ENCODE measurements at places on chromosomes 7 and 10.
A peak's percentile ranks its signal among the peaks of the same experiment; 100 is the strongest.

GRCh38 chr10:29613791-29614190 lies 21.0 kb downstream of the SVIL start:
- no peak for DNase-seq

DNA sequence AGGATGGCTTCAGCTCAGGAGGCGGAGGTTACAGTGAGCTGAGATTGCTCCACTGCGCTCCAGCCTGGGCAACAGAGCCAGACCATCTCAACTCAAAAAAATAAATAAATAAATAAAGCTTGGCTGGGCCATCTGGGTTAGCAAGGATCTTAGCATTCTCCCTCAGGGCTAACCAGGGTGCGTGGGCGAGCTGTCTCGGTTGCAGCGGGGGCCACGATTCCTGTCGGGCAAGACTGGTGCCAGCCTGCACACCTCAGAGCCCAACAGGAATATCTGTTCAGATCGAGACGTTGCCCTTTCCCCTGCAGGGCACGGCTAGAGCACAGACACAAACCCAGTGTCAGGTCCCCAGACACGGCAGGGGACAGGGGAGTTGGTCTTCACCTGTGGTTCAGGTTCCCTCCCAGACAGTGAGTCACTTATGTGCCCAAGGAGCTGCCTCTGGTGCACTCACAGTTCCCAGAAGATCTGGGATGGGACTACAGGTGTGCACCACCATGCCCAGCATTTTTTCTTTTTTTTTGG lies 75.5 kb upstream of the GTF2I start:
- DNase-seq, result no peak

DNA sequence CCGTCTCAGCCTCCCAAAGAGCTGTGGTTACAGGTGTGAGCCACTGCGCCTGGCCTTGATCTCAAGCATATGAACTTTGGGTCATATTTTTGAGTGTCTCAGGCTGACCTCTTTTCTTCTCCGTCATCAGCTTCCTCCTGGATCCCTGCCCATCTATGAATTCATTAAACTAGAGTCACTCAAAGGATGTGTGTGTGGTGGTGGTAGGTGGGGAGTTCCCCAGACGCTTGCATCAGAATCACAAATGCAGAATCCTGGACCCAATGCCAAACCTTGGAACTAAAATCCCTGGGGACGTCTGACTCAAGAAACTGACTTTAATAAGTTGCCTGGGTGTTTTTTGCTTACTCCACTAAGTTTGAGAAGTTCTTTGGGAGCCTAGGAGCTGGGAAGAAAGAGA lies 6.7 kb upstream of the CREB5 start:
- no peak for DNase-seq

DNA sequence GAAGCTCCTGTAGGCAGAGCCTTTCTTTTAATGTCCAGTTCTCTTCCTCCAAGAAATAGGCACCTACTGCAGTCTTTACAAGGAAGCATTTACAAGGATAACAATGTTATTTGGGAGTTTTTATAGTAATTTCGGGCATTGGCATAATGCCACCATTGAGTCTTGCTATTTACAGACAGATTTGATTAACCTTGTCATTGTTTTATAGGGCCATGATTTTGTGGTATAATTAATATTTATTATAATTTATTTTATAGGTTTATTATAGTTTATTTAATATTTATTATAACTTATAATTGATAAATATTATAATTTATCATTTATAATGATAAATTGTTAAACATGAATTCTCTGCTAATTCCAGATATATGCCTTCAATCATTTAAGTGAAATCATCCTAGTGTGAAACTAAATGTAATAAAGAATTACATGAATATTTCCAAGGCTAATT lies 573 bp upstream of the POT1 start:
- no peak for DNase-seq

DNA sequence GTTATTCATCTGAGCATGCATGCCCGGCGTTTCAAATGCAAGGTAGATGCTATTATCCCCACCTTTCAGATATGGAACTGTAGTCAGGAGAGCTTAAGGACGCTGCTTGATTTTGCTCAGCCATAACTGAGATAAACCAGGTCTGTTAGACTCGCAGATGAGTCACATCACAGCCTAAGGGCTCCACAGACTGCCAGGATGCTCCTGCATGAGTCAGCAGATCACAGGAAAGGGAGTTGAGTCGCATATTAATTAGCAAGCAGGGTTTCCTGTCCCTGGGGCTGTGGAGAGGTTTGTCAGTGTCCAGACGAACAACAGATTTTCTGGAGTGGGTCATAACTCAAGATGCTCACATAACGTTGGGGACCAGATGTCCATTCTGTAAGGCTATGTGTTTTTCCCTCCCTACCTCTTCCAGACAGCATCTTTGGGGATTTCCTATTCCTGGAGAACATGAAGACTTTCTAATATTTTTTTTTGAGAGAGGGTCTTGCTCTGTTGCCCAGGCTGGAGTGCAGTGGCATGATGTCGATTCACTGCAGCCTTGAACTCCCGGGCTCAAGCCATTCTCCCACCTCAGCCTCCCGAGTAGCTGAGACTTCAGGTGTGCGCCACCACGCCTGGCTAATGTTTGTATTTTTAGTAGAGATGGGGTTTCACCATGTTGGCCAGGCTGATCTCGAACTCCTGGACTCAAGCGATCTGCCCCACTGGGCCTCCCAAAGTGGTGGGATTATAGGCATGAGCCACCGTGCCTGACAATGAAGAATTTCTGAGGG lies 36.7 kb downstream of the PFKFB3 start:
- peak; percentile 0 for DNase-seq

- DNase-seq, result peak; percentile 73
Measured at GRCh38 chr10:122062831-122063674, 74.1 kb downstream of the TACC2 start.

- DNase-seq, result no peak
Measured at GRCh38 chr7:81648716-81649115, 121.1 kb downstream of the HGF start.

- DNase-seq, result no peak
Measured at GRCh38 chr7:95545007-95545615, 51.2 kb downstream of the PDK4 start.

DNA sequence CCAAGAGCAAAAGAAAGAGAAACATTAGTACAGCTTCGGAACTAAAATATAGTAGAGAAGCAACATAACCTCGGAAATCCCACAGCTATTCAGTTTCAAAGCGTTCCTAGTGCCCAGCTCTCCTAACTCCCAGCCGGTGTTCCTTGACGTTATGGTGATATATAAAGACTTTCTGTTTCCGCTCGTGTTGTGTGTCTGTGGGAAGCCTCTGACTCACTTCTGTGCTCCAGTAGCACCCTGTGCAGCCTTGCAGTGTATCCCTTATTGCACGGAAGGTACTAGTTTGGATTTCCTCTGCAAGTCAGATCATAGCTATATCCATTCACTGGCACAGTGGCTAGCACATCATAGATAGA lies 535 bp downstream of the ASAH2B start:
- DNase-seq, result peak; percentile 25

DNA sequence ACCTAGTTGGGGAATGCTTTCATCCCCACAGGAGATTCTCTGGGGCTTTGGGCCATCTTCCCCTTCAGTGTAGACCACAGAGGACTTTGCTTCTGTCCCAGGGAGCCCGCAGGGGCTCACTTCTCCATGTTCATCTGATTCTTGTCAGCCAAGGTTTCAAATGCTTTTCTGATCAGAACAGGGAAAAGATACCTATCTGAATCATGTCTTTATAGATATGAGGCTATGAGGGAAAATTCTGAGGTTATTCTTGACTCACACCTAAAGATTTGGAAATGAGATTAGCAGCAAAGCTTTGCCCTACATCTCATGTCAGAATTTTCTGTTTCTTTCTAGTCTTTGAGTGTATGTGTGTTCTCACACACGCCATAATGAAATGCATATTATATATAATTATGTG lies 53.3 kb downstream of the FIGNL1 start:
- DNase-seq, result no peak

DNA sequence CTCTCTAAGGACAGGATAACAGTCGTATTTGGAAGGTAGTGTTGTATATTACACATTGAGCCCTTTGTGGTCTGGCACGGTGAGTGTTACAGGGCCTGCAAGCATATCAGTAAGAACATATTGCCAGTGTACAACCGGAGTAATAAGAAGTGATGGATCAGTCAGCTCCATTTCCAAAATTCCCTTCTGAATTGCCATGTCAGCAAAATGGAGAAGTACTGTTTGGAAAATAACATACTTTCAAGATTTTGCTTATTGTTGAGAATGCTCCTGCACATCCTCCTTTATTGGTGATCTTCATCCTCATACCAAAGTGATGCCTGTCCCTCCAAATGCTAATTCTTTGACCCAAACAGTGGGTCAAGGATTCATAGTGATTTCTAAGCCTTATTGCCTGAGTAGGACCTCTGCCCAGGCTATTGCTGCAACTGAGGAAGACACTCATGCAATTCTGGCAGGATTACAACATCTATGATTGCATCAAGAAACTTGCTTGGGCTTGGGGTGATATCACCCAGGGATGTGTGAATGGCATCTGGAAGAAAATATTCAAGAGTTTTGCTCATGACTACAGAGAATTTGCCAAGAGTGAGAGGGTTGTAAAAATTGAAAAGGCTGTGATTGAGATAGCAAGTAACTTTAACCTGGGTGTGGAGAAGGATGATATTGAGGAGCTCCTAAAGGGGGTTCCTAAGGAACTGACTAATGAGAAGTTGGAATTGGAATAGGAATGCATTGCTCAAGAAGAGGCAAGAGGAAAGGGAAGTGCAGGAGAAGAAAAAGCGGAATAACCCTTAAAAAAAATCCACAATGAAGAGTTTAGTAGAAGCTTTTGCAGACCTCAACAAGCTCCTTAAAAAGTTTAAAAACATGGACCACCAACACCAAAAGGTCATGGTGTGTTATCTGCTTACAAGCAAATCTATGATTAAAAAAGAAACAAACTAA lies 452.2 kb upstream of the SORCS1 start:
- no peak for DNase-seq

GRCh38 chr7:156614434-156615264 lies 25.9 kb upstream of the RNF32 start:
- DNase-seq, result no peak

GRCh38 chr7:142969183-142969582 lies 7.0 kb upstream of the KEL start:
- no peak for DNase-seq

DNA sequence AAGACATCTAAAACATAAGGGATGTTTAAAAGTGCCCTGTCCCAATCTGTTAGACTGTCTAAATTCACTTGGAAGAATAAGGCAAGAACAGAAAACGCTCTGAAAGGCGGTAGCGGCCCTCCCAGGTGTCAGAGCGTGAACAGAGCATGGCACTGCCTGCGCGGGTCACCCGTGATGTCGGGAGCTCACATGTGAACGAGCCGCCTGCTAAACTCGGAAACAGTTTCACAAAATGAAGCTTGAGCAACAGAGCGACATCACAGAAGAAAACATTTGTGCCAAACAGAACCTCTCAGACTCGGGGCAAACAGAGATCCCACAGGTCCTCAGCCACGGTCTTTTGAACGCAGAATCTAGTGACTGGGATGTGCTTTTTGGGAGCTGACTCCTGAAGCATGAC lies 12.8 kb downstream of the BRI3 start:
- no peak for DNase-seq

GRCh38 chr7:156100086-156100485 lies 287.8 kb upstream of the SHH start:
- DNase-seq, result peak; percentile 6

- no peak for DNase-seq
Measured at GRCh38 chr7:40403703-40404476, 269.1 kb downstream of the SUGCT start.

- peak; percentile 3 for DNase-seq
Measured at GRCh38 chr7:40644454-40645188, 509.8 kb downstream of the SUGCT start.

DNA sequence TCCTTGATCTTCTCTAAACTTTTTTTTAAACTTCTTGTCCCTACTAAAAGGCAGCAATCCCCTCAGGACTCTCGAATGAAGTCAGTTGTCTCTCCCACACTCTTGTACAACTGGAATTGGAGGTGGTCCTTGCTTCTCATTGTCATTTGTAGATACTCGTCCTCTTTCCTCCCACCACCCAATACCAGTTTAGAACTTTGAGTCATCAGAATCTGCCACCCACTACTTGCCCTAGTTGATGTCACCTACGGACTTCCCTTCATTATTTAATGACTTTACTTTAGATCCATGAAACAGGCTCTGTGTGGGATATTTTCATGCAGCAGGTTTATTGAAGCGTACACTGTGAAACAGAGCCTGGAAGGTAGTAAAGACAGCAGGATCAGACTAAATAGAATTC lies 28.6 kb upstream of the LHFPL3 start:
- DNase-seq, result no peak

- DNase-seq, result no peak
Measured at GRCh38 chr10:6409971-6410643, 170.0 kb downstream of the PRKCQ start.

- no peak for DNase-seq
Measured at GRCh38 chr10:84334811-84335210, 6.4 kb downstream of the CCSER2 start.

GRCh38 chr7:91826377-91826776 lies 54.1 kb downstream of the MTERF1 start:
- DNase-seq, result no peak

- DNase-seq, result no peak
Measured at GRCh38 chr7:52507546-52508255, 527.7 kb upstream of the POM121L12 start.

- DNase-seq, result no peak
Measured at GRCh38 chr7:99820408-99821027, 7.3 kb upstream of the CYP3A43 start.

- no peak for DNase-seq
Measured at GRCh38 chr7:90326500-90326899, 5.4 kb upstream of the FAM237B start.

DNA sequence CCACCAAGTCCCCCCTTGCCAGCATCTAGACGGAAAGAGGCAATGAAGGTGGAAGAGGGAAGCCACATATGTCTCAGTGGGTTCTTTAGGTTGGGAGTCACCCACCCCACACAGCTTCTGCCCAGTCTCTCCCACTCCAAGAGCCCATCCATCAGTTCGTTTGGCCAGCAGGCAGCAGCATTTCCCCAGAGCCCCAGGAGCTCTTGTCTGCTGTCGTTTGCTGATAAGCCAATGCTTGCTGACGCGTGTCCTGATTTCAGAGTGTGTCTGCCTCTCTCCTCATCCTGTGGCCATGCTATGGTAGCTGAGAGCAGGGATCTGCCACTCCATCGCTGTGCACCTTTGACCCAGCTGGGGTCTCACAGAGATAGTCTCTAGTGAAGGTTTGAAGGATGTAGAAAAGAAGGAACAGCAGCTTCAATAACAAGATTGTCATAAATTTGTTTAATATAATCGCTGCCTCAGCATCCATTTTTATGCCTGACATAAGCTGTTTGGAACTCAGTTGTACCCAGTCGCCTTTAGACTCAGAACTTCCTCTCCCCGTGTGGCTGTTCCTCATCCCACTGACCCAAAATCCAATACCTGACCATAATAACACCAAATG lies 39.4 kb upstream of the GDF10 start:
- DNase-seq, result no peak

DNA sequence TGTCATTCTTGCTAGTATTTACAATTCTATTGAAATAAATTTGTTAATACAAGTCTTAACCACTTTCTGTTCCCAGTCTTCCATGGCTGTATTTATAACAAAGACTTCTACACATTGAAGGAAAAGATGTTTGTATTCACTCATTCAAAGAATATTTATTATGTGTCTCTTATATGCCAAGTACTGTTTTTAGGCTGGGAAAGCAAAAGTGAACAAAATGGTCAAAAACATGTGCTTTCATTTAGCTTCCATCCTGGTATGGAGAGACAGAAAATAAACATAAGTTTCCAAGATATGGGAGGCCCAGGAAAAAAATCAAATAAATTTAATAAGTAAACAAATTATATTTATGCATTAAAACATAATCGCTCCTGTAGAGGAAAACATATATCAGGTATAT lies 22.9 kb downstream of the CPED1 start:
- DNase-seq, result no peak

- DNase-seq, result peak; percentile 50
Measured at GRCh38 chr7:2399848-2400587, 3.4 kb upstream of the CHST12 start.
